ENCODE measurements at places on chromosomes 11 and 22.

GRCh38 chr11:100936781-100937180 lies 192.8 kb downstream of the PGR start:
- no peak for DNase-seq

- DNase-seq, result no peak
Measured at GRCh38 chr11:48055292-48056132, 75.2 kb downstream of the PTPRJ start.

- DNase-seq, result no peak
Measured at GRCh38 chr11:134341805-134342571, 10.2 kb downstream of the GLB1L2 start.

DNA sequence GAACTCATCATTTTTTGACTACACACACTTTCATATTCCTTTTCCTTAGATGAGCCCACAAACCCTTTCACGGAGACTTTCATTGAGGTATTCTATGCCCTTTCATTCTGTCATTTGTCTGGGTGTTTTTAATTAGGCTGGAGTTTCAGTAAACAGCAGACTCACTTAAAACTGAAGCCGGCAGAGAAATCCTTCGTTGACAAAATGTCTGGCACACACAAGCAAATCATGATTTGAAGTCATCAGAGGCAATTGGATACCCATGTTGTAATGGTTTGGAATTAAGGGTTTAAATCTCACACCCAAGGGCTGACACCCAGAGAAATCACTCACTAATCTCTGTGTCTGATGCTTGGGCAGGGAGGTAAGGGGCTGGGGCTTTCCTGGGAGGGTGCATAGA lies 127.1 kb downstream of the EHF start:
- DNase-seq, result no peak

- no peak for DNase-seq
Measured at GRCh38 chr22:44676441-44677352, 25.3 kb upstream of the PRR5 start.

DNA sequence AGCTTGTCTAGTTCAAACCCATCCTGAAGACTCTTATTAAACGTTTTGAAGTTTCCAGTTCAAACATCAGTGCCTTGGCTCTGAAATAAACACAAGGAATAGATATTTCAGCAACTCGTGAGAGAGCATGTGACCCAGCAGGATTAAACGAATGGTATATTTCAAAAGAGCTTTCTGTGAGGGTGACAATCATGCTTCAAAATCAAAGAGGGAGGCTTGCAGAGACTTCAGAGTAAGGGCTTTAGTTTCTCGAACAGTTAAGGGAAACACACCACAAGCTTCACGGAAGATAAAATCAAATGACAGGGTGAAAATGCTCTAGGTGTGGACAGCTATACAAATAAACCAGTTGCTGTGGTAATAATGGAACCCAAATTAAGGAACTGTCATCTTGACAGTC lies 1.4 kb downstream of the HPS4 start:
- DNase-seq, result no peak

- DNase-seq, result no peak
Measured at GRCh38 chr11:19659529-19659928, 53.1 kb upstream of the NAV2 start.

DNA sequence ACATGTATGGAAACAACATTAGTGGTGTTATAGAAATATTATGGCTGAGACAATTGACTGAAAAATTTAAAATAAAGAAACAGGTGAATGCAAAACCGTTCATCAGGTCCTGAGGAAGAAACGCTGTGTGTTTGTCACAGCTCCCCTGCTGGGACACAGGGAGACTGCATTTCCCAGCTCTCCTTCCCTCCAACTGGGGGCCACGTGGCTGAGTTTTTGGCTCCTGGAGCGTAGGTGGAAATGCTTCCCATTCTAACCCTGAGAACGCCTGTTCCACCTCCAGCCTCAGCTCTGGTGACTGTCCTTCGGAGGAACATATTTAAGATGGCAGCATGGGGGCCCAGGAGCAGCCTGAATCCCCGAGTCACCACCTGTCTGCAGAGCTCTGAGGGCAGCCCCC lies 398.6 kb downstream of the BRD1 start:
- no peak for DNase-seq

- DNase-seq, result no peak
Measured at GRCh38 chr11:85710917-85711316, 24.9 kb upstream of the CCDC89 start.

GRCh38 chr11:78741741-78742140 lies 167.1 kb upstream of the NARS2 start:
- DNase-seq, result no peak

DNA sequence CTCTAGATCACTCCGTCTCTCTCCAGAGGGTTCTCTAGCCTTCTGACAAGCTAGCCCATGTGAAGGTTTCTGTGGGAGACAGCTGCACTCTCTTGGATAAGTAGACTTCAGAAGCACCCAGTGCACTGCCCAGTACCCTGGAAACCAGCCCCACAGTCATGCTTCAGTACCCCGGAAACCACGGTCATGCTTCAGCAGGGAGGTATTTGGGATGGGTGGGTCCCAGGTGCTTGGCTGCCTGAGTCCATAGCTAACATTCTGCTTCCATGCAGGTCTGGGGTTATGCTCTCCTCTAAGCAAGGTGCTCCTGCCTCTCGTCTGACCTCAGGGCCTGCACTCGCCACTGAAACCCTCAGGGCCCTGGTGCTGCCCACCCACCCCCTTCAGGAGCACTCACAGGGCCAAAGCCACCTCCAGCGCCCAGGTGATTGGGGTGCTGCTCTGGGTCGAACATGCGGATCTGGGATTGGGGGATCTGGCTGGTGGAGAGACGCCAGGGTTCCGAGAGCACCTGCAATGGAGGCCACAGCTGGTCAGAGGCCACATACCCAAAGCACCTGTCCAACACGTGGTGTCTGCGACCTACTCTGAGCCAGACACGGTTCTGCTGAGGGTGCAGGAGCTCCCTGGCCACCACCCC lies 7.3 kb upstream of the SYCE3 start:
- no peak for DNase-seq

DNA sequence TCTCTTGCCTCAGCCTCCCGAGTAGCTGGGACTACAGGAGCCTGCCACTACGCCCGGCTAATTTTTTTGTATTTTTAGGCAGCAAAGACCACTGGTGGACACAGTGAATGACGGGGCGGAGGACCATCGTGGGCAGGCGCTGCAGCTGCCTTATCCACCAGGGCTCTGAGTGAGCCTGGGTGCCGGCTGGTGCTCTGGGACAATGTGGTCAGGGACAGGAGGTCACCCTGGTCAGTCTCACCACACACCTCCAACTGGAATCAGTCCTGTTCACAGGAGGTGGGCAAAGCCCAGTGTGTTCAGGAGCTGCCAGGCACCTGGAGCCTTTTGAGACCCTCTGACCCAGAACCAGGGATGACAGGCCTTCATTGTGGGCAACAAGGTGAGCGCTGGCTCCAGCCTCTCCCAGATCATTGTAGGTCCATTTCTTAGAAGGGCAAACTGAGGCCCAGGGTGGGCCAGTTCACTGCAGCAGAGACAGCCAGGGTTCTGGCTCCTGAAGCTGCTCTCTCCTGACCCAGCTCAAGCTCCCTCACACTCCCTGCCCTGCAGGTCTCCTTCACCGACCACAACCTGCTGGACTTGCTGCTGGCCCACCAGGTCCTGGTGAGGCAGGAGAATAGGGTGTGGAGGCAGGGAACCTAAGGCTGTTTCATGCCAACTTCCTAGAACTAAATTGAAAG lies 15.7 kb upstream of the CABP2 start:
- DNase-seq, result no peak

DNA sequence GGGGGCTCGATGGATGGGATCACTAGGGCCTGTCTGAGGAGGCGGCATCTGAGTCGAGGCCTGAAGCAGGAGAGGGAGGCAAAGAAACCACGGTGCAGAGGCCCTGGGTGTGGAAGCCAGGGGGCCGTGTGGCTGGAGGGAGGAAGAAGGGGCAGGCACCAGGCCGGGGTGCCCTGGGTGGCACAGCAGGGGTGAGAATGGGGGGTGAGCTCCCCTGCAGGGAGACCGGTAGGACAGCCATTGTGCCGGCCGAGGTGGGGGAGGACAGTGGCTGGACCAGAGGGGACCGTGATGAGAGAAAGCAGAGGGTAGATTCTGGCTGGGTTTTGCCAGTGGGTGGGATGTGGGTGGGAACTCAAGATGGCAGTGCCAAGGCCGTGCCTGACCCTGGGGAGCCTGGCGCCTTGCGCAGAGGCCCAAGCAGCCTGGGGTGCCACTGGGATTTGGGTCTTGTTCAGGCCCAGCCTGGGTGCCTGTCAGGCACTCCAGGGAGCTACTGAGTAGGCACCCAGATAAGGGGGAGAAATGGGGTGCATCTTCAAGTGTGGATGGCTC lies 18.7 kb downstream of the PHLDA2 start:
- DNase-seq, result no peak

- peak; percentile 90 for DNase-seq
Measured at GRCh38 chr22:45511847-45512261, 9.2 kb downstream of the FBLN1 start.

DNA sequence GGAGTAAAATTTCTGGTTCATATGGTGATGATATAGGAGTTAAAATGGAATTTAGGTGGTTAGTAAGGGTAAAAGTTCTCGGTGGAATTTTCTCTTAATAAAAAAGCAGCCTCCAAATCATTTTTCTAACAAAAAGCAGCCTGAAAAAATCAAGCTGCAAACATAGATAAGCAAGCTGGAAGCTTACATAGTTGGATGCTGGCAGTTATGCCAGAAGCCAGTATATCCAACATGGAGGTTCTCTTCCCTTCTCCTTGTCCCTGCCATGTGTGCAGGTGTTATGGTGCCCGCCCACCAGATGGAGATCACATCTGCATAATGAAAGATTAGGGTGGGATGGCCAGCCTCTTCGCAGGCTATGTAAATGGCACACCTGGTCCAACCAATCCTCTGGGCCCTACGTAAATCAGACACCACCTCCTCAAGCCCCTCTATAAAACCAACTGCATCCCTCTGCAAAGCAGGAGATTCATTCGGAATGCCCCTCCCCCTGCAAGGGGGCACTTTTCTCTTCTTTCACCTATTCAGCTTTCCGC lies 22.4 kb downstream of the PIWIL3 start:
- no peak for DNase-seq

DNA sequence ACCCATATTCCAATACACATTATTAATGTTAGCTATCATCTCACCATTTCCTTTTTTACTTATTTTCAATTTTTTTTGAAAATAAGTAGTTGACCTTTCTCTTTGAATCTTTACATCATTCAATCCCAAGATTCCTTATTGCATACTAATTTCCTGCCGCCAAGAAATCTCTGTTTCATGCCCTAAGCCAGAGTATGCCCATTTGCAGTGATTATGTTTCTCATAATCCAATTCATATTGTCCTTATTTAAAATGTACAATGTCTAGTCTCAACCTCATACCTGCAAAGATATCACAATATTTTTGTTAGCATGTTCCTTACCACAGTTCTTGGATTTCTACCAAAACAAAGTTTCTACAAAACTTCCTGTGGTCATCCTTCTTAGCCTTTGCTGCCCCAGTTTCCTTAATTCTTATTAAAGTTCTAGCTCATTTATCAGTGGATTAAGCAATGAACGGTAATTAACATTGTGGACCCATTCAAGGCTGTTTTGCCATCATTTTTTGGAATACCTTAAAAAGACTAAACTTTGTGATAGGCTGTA lies 75.3 kb downstream of the CD44 start:
- no peak for DNase-seq

DNA sequence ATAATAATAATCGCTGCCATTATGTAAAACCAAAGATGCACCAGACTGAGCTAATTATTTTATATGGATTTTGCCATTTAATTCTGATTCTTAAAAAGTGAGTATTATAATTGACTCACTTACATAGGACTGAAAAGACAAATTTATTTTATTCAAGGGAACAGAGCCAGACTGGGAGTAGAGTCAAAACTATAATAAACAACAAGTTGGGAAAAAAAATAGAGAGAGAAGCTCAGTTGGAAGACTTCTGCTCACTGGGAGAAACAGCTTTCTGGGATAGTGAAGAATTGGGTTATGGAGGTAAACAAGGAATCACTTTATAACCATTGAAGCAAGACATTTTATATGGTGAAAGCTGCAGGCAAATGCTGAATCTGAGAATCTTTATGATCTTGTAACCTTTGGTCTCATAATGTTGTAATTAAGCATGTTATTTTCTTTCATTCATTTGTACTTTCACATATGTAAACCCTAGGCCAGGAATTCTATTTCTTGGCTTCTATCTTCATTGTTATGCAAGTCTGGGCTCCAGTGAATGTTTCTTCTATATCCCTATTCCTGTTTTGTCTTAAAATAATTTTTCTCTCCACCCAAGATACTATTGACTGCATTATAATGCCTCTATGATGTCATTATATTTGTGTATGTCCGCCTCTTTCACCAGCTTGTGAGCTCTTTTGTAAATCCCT lies 725.3 kb upstream of the CCDC179 start:
- DNase-seq, result no peak

DNA sequence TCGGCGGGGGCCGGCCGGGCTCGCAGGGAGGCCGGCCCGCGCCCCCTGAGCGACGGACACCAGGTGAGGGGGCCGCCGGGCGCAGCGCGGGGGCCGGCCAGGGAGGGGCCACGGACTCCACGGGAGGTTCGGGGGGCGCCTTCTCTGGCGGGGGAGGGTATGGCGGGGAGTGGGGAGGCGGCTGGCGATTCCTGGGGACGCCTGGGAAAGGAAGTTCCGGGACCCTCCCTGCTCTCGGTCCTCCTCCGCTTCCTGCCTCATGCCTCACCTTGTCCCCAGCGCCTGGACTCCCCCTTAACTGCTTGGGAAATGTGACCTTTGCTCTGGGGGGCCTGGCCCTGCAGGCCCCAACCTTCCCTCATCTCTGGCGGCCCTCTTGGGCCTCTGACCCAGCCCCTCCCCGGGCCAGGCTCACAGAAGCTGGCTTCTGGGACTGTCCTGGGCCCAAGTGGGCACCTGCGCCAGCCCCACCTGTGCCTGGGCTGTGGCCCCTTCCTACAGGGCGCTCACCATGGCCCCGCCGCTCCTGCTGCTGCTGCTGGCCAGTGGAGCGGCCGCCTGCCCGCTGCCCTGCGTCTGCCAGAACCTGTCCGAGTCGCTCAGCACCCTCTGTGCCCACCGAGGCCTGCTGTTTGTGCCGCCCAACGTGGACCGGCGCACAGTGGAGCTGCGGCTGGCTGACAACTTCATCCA lies 516 bp downstream of the LRFN4 start:
- DNase-seq, result no peak

- DNase-seq, result no peak
Measured at GRCh38 chr11:122984186-122985011, 2.8 kb upstream of the BSX start.

GRCh38 chr11:11842421-11843008 lies 743 bp downstream of the USP47 start:
- peak; percentile 78 for DNase-seq

GRCh38 chr11:129374993-129375750 lies 476 bp upstream of the BARX2 start:
- DNase-seq, result no peak

GRCh38 chr22:28375761-28376534 lies 303.7 kb downstream of the TTC28 start:
- no peak for DNase-seq

DNA sequence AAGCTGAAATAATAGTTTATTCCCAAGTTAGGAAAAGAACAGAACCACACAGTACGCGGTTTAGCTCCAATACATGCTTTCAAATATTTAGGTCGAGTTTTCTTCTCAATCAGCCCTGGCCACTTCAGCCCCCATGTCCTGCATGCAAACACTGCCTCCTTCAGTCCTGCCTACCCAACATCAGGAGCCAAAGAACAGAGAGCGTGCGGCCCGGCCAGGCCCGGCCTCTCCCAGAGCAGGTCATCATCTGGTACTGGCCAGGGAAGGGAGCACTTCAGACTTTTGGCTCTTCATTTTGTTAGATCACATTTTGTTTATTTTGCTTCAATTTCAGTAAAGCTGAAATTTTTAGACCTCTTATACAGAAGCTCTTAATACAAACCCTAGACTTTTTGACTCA lies 6.7 kb downstream of the BRD1 start:
- DNase-seq, result no peak

GRCh38 chr22:43832393-43833265 lies 20.5 kb upstream of the EFCAB6 start:
- no peak for DNase-seq
